ENCODE measurements at places on chromosomes 4 and X. TPM values are rescaled to one million over a fixed set of nuclear protein-coding genes. Genes with fewer than 3 reads are reported as not detected.

Gene HTN3
- not detected for total RNA-seq

Gene FATE1
- total RNA-seq, result not detected

Gene USP51
- total RNA-seq, result 1.7 TPM

DNA sequence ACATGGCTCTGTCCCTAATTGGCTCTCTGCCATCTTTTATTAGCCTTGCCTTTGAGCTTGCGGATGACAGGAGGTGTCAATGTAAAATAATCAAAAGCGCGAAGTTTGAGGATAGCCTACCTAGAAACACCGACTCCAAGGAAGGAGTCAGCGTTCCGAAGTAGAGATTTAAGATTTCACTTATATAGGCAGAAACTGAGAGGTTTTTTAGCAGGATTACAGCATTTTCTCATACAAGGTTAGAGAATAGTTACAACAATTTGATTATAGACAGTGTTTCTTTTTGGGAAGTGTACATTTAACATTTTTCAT lies 499 bp upstream of the NFXL1 start:
- H3K27ac ChIP-seq, result peak overlapping the region; percentile 77
- H3K27me3 ChIP-seq, result no peaks in the 10 kb centered on the region
- H3K4me3 ChIP-seq, result peak overlapping the region; percentile 64
- DNase-seq, result no peak
- H3K36me3 ChIP-seq, result peaks cover 6% of the 10 kb centered on the region

All from right atrium auricular region (tissue), 2 donors.